ENCODE measurements at places on chromosomes 7 and 10.

DNA sequence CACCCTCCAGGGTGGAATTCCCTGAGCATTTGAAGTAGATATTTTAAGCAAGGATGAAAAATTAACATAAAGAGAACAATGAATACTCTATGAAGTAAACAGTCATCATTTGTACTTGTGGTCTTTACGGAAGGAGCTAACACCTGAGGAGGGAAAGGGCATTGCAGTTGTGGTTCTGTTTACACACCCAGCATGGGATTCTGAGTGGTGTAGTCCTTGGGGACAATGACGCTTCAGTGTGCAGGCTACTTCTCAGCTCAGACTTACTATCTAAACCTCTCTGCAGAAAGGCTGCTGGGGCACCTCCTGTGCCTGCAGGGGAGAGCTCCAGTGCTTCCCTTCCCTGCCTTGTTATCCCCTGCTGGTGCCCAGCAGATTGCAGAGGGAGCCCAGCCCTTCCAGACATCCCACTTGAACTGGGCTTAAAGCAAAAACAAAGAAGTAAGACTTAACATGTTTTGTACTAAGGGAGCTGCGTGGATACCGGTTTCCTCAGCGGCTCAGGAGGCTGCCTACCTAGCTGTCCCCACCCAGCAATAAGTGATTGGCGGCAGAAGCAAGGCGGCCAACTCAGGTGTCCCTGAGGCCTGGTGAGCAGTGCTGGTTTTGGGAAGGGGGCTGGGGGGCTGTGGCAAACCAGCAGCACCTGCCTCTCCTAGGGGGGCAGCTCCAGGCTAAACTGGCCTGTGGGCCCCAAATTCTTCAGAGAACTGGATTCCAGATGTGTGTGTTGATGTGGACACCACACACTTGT, 89.1 kb downstream of the CELF2 start:
- no peak for DNase-seq

GRCh38 chr10:127527891-127528290, 21.2 kb upstream of the NPS start:
- no peak for DNase-seq

- DNase-seq: no peak
Measured at GRCh38 chr10:113399065-113399464, 153.8 kb upstream of the HABP2 start.

GRCh38 chr10:22682237-22683139, 31.9 kb downstream of the PIP4K2A start:
- no peak for DNase-seq

DNA sequence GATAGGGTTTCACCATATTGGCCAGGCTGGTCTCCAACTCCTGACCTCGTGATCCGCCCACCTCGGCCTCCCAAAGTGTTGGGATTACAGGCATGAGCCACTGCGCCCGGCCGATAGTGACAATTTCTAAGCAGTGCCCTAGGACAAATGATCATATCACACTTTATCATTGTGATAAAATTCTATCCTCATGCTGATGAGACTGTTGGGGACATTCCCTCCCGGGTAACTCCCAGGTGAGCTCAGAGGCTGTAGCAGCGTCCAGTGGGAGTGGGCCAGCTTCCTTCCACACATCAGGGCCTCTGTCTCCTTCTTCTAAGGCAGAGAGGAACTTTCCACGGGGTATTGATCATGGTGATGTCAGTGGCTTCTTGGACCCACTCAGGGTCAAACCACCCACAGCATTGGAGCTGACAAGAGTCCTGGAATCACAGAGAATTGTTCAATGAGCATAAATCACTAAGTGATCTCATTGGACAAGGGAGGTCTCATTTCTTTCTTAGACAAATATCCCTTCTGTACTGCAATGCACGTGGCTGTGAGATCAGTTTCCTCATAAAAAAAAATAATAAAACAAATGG, 256.1 kb downstream of the KLF6 start:
- DNase-seq: no peak

GRCh38 chr7:124697746-124698145, 67.8 kb downstream of the GPR37 start:
- no peak for DNase-seq

DNA sequence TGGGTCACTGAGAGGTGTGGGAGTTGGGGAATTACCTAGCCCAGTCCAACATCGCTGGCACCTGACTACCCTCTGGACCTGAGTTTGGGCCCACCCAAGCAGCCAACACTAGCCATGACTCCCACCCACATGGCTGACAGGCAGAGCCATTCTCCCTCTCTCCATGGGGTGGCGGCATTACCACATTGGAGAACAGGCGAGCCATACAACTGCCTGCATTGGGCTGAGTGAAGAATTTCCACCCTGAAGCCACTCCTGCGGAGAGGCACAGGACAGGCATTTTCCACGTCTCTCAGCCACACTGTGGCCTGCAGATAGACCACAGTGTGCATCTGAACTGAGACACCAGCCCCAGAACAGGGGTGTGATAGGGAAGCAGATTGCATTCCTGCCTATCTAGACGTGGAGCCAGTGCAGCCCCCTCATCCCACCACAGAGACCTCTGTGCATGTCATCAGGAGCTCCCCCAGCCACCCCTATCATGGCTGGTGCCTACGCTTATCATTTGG, 58.2 kb upstream of the ANTXRL start:
- peak; percentile 39 for DNase-seq

DNA sequence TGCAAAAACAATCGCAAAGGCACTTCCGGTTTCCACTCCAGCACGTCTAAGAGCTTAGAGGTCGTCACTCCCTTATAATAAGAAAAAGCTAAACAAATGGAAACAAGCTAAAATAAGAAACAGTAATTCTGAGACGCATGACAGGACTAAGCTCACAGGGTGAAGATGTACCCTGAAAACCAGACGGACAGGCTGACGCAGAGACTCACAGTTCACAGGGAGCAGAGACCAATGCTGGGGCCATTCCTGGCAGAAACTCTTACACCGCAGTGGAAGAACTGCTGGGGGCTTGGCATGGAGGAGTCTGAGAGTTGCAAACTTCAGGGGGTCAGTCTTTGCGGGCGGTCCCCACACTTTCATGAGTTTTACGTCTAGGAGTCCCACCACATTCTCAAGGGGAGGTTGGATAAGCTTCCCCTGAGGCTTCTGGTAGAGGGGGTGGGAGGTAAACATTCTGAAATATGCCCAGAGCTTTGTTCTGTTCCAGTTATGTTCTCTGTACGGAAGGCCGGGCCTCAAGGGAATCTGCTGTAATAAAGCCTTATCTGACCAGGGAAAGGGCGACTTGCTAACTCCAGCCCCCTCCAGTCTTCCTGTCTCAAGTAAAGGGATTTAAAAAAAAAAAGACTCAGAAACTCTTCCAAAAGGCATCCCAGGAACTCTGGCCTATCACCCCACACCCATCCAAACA, 47.8 kb downstream of the BRI3 start:
- DNase-seq: no peak

DNA sequence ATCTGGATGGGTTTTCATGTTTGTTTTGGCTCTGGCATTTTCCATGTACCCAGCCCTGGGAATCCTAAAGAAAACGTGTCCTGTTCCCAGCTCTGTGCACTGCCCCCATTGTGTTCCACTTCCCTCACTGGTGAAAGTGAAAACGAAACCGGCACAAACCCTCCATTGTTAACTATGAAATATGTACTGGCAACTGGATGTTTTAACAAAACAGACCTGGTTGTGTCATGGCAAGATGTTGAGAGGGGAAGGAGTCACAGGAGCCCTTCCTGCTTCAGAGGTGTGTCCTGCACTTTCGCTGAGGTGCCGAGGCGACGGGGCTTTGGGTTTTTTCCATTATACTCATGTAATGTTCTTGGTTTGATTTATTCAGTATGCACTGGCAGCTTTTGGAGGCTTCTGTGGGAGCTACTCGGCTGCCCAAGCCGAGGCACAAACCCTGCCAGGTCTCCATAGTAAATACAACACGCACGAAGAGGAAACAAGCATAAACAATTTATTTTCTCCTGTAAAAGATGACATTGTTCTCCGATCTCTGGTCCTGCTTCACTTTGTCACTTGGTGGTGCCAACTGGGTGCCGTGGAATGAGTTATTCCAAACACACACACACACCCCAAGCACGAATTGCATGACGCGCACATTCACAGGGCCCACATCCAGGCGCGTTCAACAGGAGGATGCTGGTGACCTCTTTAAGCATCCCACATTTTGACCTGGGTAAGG, 118.2 kb downstream of the CDK6 start:
- DNase-seq: no peak

GRCh38 chr10:32023264-32023663, 33.0 kb downstream of the KIF5B start:
- DNase-seq: no peak

DNA sequence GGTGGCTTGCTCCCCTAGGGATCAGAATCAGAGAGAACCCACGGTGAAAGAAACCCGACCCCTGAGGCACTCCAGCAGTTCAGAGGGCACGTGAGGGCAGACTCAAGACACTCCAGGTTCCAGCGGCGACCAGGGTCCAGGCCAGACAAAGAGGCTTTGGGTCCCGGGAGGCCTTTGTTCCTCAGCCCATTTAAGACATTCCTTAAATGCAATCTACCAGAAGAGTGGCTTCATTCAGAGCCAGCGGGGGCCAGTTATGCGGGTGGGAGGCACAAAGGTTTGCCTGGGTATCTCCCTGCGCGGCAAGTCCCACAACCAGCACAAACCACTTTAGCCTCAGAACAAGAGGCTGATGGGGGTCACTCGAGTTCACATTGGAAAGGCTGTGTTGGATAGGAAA, 53.6 kb downstream of the AFAP1L2 start:
- no peak for DNase-seq

GRCh38 chr10:116697816-116698215, 44.5 kb downstream of the HSPA12A start:
- no peak for DNase-seq

- no peak for DNase-seq
Measured at GRCh38 chr7:53518319-53518718, 482.9 kb downstream of the POM121L12 start.

- DNase-seq: no peak
Measured at GRCh38 chr7:116249969-116250553, 39.7 kb downstream of the TES start.

GRCh38 chr10:50506861-50507573, 116.7 kb downstream of the SGMS1 start:
- DNase-seq: no peak

DNA sequence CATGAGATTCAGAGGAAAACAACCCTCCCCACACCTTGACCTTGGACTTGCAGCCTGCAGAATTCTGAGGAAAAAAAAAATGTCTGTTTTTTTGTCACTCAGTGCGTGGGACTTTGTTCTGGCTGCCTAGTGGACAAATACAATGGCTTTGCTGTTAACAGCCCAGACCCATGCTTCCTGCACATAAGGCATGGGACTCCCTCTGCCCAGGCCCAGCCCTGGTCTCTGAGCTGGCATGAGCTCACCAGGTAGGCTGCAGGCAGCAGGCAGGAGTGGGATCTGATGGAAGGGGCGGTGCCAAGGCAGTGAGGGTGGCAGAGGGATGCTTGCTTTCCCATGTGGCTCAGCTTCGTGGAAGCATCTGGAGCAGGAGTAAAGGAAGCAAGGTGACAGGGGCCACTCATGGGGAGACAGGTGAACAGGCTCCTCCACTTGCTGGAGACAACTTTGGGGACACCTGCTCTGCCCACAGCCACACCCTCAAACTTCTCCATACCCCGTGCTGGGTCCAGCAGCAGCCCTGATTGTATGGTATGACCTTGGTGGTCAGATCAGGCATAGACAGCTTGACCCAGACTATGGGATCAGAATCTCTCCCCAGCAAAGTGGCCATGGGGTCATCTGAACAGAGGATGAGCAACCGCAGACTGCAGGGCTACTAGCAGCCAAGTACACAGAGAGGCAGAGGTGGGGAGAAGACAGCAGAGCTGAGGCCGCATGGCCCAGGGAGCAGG, 27.0 kb downstream of the ANXA8 start:
- no peak for DNase-seq

DNA sequence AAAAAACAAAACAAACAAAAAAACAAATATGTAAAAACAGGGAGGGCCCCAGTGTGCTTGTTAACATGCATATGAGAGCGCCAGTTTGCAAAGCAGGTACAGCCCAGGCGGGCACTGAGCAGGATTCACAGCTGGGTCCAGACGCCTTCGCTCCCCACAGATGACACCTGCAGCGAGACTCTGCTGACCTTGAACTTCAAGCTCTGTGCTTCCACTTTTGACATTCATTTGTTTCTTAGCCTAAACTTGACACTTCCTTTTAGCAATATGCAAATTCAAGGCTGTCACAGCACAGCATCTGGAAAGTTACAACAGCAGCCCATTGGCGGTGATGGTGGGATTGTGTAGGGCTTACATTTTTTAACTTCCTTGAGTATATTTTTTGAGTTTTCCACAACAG, 88.8 kb upstream of the TNS3 start:
- no peak for DNase-seq

- DNase-seq: no peak
Measured at GRCh38 chr10:12348294-12348869, 965 bp upstream of the CAMK1D start.

DNA sequence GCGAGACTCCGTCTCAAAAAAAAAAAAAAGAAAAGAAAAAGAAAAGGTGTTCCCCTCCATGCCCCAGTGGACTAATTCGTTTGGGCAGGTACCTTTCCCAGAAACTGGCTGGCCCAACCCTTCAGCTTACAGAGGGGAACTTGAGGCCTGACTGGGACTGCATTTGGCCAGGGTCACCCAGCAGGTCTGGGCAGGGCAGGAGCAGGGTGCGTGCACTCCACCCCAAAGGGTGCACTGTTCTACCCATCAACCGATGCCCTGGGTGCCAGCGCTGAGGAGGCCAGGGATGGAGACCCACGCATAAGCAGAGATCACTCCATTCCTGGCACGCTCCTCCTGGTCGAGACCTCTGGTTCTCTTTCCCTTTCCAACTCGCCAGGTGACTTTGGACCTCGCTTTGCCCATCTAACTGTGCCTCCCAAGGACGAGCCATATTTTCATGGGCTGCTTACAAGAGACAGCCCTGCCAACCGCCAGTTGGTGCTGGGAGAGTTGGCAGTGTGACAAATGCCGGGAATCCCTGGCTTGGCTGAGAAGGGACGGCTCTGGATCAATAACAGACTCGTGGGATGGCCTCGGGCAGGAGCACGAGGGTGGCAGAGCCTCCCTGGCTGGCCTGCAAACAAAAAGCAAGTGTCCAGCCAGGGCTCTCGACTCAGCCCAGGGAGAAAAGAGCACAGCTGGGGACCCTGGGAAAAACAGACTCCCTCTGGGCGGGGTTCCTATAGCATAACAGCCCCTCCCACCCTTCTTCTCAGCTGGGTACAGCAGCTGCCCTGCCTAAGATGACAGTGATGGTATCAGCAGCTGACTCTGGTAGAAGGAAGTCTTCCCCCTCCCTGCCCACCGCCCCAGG, 7.9 kb downstream of the HSPB1 start:
- DNase-seq: no peak

DNA sequence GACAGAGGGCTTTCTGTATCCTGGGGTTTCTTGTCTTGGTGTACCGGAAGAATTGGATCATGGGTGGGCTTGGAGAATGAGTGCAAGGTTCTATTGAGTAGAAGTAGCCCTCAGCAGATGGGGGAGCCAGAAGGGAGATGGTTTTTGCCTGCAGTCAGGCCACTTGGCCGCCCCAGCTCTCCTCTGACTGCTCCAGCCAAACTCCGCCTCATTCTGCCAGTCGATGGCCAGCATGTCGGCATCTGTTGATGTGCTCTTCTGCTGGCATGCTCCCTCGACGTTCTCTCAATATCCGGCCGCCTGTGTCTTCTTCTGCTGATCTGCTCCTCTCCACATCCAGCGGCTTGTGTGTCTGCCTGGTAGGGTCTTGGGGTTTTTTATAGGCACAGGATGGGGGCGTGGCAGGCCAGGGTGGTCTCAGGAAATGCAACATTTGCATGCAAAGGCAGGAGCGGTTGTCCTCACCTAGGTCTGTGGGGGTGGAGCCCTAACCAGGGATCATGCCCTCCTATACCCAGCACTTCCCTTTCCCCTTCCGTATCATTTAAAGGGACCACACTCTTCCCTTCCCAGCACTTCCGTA, 40.2 kb upstream of the TNS3 start:
- no peak for DNase-seq
